ENCODE measurements at places on chromosomes 16 and 17. TPM values are rescaled to one million over a fixed set of nuclear protein-coding genes. Genes with fewer than 3 reads are reported as not detected.

DNA sequence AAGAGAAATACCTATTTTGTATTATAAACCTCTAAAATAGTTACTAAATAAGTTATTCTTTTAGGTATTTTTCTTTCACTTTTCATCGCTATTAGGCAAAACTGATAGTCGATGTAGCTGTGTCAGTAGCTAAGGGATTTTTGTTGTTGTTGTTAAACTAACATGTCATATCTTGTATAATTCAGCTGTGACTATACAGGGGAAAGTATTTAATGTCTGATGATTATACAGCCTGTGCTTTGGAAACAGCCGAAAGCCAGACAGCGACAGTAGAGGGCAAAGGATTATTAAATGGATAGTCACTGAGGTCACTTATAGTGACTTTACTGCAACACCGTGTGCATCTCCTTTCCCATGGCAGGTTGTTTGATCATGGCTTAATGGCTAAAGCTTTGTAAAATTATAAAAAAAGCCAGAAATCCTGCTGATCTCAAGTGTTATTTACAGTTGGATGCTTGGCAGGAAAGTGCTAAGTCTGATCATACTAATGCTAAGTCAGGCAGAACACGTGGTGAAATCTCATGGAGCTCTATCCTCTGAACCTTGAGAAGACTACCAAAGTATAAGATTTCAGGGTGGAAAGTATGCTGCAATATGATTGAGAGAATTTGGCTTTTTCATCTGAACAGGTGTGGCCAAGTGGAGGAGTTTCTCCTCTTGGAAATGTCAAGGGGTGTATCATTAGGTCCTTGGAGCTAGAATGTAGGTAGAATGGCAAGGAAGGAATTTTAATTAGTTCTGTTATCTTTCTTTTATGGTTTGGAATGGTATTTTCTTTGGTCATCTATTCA is 88.4 kb downstream of the FTO start:
- no peak for DNase-seq

DNA sequence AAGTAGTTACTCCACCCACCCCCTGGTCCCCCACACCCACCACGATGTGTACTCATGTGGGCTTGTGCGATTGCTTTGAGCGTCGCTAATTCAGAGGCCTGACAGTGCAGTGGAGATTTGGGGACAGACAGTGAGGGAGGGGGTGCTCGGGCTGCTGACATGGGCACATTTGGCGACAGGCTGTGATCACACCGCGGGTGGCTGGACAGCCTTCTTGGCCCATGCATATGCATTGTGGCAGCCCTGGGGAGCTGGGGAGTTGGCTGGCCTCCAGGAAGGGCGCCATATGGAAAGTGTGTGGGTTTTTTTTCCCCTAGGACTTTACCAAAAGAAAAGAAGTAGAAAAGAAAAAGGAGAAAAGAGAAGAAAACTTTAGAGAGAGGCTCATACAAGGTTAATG is 275.5 kb upstream of the N4BP1 start:
- no peak for DNase-seq

- DNase-seq = no peak
These were observed 253.9 kb downstream of the SEC14L1 start for GRCh38 chr17:77394540-77395295.

GRCh38 chr16:31265329-31266245 is 5.8 kb downstream of the ITGAM start:
- no peak for DNase-seq

DNA sequence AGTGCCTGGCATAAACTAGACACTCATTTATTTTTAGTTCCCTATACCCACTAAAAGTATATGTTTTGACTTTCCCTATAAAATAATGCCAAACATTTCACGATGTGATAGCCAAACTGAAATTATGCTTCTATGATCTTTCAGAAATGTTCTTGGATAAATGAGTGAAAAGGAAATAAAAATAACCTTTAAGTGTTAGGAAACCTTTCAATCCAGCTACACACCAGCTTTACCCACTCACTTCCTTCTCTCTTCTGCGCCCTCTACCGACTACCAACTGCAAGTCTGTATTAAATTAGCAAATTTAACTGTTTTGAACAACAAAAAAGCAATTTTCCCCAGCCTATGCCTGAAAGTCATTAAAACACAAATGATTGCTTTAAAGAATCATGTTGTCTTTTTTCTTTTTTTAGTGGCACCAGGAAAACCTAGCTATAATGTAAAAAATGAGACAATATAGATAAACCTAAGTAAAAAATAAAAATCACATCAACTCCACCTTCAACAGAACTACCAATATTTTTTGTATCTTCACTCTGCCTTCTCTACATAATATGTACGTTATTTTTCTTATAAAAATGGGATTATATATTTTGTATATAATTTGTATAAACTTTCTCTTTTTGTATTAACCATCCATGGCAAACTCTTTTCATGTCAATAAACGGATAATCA is 13.2 kb upstream of the TMEM100 start:
- DNase-seq = no peak

DDX19B gene
- total RNA-seq = 26.0 TPM

- peak; percentile 94 for DNase-seq
These were observed 997 bp upstream of the CDH11 start for GRCh38 chr16:65122724-65123395.

GRCh38 chr17:1029196-1029921 is 32.4 kb downstream of the TIMM22 start:
- no peak for DNase-seq

KRTAP3-2 gene
- not detected for total RNA-seq

- no peak for DNase-seq
These were observed 70.9 kb upstream of the N4BP1 start for GRCh38 chr16:48680881-48681280.

GRCh38 chr17:63645775-63646487 is 23.7 kb downstream of the MAP3K3 start:
- DNase-seq = no peak

GRCh38 chr16:68265078-68265920 is 973 bp downstream of the SLC7A6 start:
- no peak for DNase-seq

CSH1 gene
- total RNA-seq = not detected

- no peak for DNase-seq
These were observed 12.2 kb upstream of the LONP2 start for GRCh38 chr16:48231727-48232492.

KRTAP2-1 gene
- total RNA-seq = not detected

RSPRY1 gene
- 42.6 TPM for total RNA-seq

GRCh38 chr17:15891318-15891717 is 53.6 kb upstream of the ADORA2B start:
- no peak for DNase-seq

NPIPA7 gene
- total RNA-seq = 7.9 TPM

- no peak for DNase-seq
These were observed 82.2 kb downstream of the HELZ start for GRCh38 chr17:67162771-67163170.

DNA sequence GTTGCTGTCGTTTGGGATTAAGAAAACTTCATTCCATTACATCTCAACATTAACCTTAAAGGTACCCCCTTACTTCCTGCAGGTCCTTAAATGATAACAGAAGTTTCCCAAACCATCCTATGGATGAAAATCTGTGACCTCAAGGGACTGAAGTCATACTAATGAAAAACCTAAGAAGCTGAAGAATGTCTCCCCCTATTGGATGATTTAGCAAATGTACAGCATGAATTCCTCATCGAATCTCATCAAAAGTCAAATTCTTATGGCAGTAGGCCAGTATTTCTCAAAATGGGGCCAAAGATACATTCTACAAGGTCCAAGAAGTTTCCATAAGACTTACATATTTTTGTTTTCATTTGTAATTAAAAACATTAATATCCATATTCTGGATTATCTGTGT is 13.5 kb downstream of the SCO1 start:
- no peak for DNase-seq

- no peak for DNase-seq
These were observed 727 bp upstream of the MBTPS1 start for GRCh38 chr16:84117494-84117843.

Measured in chondrocyte (in vitro differentiated cells).